Hippocampal formation (tissue), 2 donors: ENCODE measurements at places on chromosomes 16 and 17.

DNA sequence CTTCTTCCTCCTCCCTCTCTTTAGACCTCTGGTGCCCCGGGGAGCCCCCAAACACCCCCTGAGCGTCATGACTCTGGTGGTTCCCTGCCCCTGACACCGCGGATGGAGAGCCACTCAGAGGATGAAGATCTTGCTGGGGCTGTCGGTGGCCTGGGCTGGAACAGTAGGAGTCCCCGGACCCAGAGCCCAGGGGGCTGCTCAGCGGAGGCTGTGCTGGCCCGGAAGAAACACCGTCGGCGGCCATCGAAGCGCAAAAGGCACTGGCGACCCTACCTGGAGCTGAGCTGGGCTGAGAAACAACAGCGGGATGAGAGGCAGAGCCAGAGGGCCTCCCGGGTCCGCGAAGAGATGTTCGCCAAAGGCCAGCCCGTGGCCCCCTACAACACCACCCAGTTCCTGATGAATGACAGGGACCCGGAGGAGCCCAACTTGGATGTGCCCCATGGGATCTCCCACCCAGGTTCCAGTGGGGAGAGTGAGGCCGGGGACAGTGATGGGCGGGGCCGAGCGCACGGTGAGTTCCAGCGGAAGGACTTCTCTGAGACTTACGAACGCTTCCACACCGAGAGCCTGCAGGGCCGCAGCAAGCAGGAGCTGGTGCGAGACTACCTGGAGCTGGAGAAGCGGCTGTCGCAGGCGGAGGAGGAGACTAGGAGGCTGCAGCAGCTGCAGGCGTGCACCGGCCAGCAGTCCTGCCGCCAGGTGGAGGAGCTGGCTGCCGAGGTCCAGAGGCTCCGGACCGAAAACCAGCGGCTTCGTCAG, 7.5 kb downstream of the HEXIM2 start:
- no peak for DNase-seq

DNA sequence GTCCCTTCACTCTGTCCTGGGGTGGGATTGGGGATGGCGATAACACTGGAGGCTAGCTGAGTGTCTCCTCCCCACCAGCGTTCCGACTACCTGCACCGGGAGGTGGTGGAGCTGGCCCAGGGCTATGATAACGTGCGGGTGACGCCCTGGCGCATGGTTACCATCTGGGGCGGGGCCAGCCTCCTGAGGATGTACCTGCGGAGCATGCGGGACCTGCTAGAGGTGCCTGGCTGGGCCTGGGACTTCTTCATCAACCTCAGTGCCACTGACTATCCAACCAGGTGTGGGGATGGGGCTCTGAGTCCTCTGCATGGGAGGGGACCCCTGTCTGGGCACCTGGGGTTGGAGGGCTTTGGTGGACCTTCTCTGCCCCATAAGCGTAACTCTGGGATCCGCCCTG, 8.8 kb downstream of the XYLT2 start:
- no peak for DNase-seq

- no peak for DNase-seq
Measured at GRCh38 chr17:73976147-73976546, 227.3 kb upstream of the RPL38 start.

- no peak for DNase-seq
Measured at GRCh38 chr17:58305626-58306025, 23.0 kb downstream of the TSPOAP1 start.

DNA sequence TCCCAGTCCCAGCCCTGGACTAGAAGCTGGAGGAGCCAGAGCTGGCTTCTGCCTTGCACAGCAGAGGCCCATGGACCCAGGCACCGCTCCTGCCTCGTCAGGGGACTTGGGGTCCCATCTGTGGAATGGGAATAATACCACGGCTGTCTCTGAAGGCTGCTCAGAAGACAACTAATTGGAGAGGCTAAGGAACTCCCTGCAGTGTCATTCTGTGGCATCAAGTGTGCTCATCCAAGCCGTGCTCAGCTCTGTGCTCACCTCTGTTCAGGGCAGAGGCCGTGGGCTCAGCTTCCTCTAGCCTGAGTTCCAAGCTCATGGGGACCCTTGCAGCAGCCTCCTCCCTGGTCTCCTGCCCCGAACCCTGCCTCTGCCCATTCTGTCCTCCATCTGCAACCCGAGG, 31.8 kb downstream of the BEAN1 start:
- no peak for DNase-seq

DNA sequence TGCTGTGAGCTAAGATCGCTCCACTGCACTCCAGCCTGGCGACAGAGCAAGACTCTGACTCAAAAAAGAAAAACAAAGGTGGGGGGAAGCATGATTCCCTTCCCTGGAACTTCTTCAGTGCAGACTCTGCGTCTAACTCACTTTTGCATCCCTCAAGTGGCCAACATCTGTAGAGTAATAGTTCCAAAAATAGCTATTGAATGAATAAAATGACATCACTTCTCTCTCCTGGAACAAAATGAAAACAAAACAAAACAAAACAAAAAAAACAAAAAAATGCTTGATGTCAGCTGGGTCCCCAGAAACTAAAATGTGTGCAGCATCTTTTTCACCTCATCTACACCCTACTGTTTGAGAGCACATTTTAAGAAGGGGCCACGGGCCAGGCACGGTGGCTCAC, 197.7 kb upstream of the NOG start:
- no peak for DNase-seq

GRCh38 chr16:30368792-30369090, 1.6 kb downstream of the TBC1D10B start:
- DNase-seq, result no peak

DNA sequence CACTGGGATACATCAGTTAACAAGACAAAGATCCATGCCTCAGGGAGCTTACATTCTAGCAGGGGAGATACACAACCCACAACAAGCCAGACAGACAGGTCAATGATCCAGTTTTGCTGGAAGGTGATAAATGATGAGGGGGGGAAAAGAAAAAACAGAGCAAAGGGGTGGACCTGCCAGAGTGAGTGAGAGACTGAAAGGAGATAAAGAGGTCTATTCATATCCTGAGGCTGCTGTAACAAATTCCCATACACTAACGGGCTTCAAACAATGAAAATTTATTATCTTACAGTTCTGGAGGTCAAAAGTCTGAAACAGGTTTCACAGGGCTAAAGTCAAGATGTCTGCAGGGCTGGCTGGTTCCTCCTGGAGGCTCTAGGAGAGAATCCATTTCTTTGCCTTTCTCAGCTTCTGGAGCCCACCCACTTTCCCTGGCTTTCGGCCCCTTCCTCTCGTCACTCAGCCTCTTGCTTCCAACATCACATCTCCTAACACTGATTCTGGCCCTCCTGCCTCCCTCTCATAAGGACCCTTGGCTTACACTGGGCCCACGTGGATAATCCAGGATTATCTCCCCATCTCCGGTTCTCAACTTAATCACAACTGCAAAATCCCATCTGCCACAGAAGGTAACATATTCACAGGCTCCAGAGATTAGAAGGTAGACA, 81.5 kb downstream of the GAS7 start:
- no peak for DNase-seq

DNA sequence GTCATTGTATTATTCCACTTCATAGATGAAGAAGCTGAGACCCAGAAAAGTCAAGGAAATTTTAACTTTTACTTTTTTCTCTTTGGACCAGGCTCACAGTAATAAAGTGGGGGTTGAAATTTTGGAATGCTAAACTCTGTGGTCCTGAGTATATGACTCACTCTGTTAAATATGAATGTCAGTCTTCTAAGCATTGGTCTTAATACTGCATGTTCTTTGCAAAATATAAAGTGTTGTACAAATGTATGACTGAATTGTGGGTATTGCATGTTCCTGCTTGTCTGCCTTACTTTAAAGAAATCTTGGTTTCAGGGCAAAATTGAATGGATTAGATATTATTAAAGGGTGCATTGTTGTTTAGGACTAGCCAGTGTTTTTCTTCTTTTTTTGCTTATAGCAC, 950.8 kb upstream of the GOT2 start:
- no peak for DNase-seq

DNA sequence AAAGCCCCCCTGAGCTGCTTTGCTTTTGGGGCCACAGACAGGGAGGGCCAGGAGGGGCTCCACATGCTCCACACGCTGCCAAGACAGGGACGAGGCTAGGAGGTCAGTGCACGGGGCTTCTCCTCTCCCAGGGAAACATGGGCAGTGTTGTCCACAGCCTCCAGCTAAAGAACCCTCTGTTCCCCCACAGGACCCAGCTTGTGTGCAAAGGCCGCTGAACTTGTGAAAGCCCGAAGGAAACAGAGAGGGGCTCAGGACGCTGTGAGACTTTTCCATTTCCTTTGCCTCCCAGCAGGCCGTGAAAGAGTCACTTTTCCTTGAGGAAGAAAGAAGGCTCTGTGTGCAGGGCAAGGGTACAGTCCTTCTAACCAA, 9.7 kb downstream of the CDRT4 start:
- DNase-seq, result peak; percentile 51

GRCh38 chr17:78428025-78428575, 49.7 kb downstream of the PGS1 start:
- no peak for DNase-seq

DNA sequence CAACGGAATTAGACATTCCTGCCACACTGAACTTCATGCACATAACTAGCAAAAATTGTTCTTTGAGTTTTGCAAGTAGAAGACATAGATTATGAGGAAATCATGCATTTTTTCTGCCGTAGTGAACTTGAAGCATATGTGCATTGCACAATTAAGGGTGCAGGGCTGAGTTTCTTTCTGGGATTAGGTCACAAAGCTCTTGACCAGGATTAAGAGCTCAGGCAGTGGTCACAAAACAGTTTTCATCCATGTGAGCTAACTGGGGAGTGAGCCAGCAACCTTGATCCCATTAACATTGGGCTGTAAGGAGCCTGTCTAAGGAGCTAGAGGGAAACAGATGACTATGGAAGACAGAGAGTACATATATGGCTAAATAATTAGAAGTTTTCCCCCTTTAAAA, 143.7 kb downstream of the PMP22 start:
- no peak for DNase-seq

DNA sequence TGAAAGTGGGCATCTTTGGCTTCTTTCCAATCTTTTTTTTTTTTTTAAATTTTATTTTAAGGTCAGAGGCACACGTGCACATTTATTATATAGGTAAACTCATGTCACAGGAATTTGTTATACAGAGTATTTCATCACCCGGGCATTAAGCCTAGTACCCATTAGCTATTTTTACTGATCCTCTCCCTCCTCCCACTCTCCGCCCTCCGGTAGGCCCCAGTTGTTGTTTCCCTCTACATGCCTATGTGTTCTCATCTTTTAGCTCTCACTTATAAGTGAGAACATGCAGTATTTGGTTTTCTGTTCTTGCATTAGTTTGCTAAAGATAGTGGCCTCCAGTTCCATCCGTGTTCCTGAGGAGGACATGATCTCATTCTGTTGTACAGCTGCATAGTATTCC, 108.5 kb downstream of the CYB561 start:
- no peak for DNase-seq

DNA sequence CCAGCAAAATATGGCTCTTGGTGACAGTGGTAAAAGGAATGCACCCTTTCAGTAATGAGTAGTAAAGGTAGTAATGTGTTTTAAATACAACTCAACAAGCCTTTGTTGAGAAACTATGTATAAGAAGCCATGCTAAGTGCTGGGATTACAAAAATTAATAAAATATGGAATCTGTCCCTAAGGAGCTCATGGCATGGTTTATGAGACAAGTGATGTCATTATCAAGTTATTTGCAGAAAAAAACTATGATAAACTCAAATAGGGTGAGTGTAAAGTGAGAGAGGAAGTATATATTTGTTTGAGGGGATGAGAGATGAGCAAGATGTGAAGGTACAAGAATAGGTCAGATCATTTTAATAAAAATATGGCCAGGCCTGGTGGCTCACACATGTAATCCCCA, 76.9 kb downstream of the NF1 start:
- DNase-seq, result no peak

GRCh38 chr17:33013596-33014375, 22.1 kb downstream of the SPACA3 start:
- DNase-seq, result no peak

- no peak for DNase-seq
Measured at GRCh38 chr17:58283674-58284612, 3.2 kb upstream of the MPO start.

GRCh38 chr16:23508589-23509440, 1.5 kb downstream of the GGA2 start:
- DNase-seq, result no peak
